ENCODE measurements at places on chromosomes 5 and 9.

DNA sequence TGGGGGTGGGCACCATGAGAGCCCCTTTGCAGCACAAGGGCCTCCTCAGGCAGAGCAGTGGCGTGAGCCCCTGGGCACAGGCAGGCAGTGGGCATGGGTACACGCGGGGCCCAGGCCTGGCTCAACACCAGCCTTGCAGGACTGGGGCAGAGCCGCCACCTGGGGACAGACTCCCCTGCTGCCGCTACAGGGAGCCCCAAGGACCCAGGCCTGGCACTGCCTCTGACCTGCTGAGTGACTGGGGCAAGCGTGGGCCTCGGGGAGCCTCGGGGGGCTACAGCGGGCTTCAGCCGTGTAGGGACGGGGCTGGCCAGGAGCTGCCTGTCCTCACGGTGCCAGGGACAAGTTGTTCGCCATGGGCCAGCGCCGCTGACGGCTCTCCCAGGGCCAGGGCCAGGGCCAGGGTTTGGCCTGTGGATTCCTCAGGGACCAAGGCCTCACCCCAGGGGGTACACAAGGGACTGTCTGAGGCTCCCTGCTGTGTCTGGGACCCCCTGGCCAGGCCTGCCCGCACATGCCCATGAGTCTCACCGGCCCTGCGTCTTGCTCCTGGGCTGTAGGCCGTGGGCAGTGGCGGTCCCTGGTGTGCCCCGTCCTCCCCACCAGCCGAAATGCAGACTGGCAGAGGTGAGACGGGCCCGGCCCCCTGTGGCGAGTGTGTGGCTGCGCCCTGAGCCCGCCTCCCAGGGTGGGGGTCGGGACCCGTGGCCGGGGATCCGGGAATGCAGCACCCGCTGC lies 42.5 kb downstream of the KCNT1 start:
- DNase-seq: no peak

- no peak for DNase-seq
These were observed 152.2 kb upstream of the MPDZ start for GRCh38 chr9:13431692-13432091.

DNA sequence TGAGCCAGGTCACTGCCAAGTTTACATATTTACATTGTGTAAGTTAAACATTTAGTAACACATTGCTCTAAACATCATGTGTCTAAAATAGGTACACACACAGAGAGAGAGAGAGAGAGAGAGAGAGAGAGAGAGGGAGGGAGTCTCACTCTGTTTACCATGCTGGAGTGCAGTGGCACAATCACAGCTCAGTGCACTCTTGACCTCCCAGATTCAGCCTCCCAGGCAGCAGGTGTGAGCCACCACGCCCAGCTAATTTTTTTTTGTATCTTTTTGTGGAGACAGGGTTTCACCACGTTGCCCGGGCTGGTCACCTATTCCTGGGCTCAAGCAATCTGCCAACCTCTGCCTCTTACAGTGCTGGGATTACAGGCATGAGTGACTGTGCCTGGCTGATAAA lies 1045.3 kb downstream of the TLE1 start:
- DNase-seq: no peak

DNA sequence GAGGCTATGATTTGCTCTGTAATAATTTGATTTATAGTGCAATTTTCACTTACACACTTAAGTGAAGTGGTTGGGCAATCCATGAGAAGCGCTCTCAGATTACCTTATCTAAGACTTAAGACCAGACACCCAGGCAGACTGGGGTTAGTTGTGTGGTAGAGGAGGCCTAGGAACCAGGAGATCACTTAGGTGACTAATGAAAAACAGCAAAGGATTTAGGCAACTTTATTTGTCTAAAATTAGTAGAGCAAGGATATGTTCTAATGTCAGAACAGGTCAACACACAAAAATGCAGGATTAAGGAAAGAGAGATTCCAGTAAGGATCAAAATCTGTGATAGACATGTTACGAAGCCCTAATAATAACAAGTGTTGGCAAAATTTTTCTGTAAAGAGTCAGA lies 913.8 kb downstream of the TLE1 start:
- DNase-seq: no peak

DNA sequence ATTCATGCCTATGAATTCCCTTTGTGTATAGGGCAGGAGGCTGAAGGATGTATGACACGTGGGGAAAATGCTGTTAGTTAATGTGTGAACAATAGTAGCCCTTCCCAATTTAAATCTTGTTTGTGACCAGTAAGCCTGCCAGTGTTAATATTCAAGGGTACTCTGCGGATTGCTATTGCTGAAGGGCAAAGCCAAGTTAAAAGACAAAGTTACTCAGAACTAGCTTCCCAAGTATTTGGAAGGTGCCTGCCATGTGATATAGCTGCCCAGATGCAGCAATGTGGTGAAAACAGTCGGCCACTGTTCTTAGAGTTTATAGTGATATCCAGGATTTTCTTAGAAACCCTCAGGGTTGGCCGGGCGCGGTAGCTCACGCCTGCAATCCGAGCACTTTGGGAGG lies 34.6 kb downstream of the MARVELD2 start:
- DNase-seq: no peak

GRCh38 chr5:158755986-158756385 lies 343.7 kb downstream of the EBF1 start:
- no peak for DNase-seq

GRCh38 chr5:33257807-33258429 lies 182.8 kb upstream of the TARS1 start:
- no peak for DNase-seq

DNA sequence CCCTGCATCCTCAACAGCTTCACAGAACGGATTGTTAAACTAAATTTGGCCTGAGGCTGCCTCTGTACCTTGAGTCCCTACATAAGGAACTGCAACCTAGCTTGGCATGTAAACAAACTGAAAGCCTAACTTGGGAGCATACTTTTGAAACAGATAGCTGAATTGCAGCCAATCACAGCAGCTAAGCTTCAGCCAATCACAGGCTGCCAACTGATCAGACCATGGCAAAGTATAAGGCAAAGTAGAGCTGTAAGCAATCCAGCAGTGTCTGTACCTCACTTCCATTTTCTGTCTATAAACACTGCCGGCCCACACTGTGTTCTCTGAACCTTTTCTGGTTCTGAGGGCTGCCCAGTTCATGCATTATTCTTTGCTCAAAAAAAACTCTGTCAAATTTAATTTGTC lies 8.9 kb upstream of the ZNF483 start:
- no peak for DNase-seq

DNA sequence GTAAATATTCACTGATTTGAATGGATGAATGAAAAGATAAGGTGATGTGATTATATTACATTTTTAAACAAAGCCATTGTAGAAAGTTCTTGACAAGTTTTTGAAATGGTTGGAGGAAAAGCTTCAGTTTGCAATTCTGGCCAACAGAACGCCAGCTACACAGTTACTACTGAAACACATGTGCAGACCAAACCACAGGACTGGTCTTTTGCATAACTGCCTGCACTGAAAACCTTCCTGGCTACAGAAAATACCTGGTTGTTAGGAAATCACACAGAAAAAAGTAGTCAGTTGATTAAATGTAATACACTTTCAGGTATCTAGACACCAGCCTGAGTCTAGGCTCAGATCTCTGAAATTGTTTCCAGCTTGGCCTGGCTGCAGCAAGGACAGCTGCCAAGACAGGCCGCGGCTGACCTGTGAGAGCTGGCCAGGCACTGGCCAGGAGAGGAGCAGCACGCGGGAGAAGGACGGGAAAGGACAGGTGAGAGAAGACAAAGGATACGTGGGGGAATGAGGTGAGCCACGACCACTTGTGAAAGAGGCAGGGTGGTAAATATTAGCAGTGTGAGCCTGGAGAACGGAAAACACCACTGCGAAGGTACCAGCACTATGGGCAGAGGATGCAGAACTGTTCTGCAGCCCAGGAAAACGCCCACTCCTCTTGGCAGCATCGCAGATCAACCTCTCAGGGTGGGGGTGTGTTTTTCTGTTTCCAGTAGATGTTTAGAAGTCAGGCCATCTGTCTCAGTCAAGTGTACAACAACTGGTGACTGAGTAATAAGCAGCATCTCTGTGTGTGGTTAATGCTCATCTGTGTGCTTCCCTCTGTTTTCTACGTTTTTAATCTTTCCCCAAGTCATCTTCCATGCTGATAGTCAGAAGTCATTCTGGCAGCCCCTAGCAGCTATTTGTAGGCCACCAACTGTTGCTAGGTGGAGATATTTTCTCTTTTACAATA lies 137.4 kb downstream of the SCAMP1 start:
- no peak for DNase-seq

DNA sequence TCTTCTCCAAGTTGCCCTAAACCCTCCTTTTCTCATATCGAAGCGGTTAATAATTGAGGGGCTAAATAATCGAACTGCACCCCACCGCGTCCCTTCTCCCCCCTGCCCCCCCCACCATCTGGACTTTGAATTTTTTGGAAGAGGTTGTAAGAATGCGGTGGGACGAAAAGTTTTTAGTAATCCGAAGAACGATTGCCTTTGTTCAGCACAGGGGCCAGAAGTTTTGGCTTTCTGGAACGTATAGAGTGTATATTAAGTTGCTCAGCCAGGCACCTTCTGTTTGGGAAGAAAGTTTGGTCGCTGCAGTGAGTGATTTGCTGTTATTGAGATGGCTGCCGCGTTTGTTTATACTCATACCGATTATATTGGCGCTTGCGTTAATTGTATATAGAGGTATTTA lies 518 bp downstream of the ERBIN start:
- DNase-seq: no peak

- no peak for DNase-seq
These were observed 17.8 kb downstream of the IFNA5 start for GRCh38 chr9:21287280-21287679.

DNA sequence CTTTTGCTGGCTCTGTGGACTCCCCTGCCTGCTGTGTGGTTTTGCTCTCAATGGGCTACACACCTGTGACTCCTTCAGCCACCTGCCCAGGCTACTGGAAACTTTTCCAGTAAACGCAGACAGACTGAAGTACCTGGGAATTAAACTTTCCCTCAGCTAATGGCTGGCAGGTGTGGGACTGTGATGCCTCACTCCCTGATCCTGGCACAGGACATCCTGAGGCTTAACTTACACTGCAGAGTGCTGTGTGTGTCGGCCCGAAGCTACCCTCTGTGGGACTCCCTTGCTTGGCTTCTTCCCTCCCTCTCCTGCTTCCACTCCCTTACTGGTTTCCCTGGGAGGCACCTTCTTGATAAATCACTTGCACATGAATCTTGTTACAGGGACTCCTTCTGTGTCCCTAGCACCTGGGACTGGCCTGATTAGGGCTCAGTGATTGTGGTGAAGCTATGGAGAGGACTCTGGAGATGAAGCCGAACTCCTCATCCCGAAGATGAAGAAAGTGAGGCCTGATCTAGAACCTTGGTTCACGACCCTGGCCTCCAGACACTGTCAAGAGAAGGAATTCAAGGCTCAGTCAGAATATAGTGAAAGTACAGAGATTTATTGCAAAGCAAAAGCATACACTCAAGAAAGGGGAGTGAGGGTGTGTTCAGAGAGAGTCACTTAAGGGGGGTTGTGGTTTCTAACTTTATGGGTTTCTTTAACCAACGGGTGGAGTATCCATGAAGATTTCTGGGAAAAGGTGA lies 113.4 kb upstream of the ALDH1B1 start:
- no peak for DNase-seq

DNA sequence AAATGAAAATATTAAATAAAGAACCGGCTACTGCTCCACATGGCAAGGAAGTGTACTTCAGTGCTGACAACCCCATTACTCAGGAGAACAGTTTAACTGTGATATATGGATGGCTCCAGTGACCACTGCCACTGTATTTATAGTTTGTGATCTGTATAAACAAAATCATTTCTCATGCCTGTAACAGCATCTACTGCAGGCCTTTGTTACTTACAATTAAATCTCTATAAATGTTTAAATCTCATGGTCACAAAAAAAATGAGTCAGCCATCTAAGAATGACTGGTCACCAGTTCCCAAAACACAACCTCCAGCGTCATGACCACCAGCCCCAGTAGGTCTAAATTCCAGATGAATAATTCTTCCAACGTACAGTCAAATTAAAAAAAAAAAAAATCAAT lies 24.6 kb downstream of the SERINC5 start:
- no peak for DNase-seq

Data from T-helper 22 cell (primary cell).